Pancreas (tissue), 10 donors: ENCODE measurements at places on chromosomes 13 and 19. TPM values are rescaled to one million over a fixed set of nuclear protein-coding genes. Genes with fewer than 3 reads are reported as not detected.

DNA sequence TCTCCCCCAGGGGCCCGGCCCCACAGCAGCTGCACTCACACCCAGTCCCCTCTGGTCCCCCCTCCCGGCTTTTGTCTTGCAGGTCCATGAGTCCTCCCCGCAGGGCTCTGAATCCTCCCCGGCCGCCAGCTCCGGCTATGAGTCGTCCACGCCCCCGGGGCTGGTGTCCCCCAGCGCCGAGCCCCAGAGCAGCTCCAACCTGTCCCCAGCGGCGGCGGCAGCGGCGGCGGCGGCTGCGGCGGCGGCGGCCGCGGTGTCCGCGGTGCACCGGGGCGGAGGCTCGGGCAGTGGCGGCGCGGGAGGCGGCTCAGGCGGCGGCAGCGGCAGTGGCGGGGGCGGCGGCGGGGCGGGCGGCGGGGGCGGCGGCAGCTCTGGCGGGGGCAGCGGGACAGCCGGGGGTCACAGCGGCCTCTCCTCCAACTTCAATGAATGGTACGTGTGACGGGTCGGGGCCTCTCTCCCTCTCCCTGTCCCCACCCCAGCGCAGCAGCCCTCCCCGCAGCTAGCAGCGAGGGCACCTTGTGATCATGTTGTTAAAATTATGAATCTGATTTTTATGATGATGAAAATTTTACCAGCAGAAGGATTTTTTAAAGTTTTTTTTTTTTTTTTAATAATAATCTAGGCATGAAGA is 3.8 kb downstream of the ZIC2 start:
- DNase-seq, result no peak

The NMRK2 gene
- not detected for total RNA-seq

The MCEMP1 gene
- 0.16 TPM for total RNA-seq

DNA sequence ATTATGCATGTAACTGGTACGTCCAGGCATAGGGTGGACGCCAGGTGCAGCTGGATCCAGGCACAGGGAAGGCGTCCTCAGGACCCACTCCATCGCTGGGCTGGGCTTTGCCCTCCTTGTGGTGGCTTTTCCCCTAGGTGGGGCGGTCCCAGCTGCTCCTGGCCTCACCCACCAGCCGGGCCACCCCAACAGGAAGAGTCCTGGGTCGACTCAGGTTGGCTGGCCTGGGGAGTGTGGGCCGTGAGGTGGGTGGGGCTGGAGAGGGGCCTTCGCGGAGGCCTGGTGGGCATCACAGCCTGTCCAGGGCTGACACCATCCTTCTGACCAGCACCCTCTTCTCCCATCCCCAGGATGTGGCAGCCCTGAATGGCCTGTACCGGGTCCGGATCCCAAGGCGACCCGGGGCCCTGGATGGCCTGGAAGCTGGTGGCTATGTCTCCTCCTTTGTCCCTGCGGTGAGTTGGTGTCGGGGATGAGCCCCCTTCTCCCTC is 3.2 kb upstream of the GARIN5A start:
- no peak for DNase-seq

DNA sequence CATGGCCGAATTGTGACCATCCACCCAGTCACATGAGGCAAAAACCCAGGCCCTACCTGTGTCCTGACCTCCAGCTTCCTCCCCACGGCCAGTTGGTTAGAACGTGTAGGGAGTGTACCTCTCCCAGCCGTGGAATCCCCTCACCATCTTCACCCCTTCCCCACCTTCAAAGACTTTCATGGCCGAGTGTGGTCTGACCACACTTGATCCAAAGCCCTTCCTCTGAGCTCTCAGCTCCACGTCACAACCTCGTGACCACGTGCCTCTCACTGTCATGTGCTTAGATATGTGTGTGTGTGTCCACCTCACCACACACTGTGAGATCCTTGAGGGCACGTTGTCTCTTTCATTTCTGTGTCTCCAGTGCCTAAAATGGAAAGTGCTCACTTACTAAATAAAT is 48.6 kb upstream of the UBE2L5 start:
- DNase-seq, result no peak

- DNase-seq, result peak; percentile 67
Observed at GRCh38 chr19:4877753-4878490, 10.5 kb upstream of the PLIN3 start.

- DNase-seq, result no peak
Observed at GRCh38 chr13:99265821-99266426, 7.7 kb upstream of the GPR18 start.
